Kidney (tissue), 22 donors: ENCODE measurements at places on chromosomes 4 and X. TPM values are rescaled to one million over a fixed set of nuclear protein-coding genes. Genes with fewer than 3 reads are reported as not detected.

DNA sequence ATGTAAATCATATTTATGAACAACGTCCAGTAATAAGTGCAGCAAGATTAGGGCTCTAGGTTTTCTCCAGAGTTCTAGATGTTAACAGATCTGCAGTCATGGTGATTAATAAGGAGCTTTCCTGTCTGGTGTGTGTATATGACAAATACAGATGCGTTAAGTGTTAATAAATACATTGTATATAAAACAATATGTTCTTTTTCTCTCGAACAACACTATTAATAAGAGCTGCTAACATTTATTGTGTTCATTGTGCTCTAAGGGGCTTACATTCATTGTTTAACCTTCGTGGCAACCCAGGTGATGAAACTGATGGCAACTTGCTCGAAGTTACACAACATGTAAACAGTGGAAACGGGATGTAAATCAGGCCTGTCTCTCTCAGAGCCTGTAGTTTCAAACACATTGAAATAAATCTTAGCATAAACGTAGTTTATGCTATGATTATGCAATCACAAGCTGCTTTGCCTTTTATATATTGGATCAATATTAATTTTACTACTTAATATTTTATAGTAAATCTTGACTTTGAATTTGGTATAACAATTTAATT lies 547 bp upstream of the CLGN start:
- DNase-seq, result no peak
- peaks cover 2% of the 10 kb centered on the region for H3K27me3 ChIP-seq
- no peaks in the 10 kb centered on the region for H3K4me1 ChIP-seq
- H3K27ac ChIP-seq, result no peak overlapping the region
- no peaks in the 10 kb centered on the region for H3K36me3 ChIP-seq

DNA sequence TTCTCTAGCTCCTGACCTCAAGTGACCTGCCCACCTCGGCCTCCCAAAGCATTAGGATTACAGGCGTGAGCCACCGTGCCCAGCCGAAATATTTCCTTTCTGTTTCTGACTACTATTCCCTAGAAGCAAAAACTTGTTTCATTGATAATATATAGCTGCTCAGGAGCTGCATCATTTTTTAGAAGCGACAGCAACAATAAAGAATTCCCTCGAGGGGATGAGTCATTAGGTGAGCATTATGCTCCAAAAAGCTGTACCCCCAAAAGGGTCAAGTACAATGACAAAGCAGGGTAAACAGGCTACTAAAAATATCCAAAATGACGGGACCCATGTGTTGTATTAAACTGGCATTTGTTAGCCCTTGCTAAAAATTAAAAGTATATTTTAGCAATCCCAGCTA lies 67.0 kb downstream of the RBM47 start:
- no peaks in the 10 kb centered on the region for H3K27me3 ChIP-seq
- no peak overlapping the region for H3K4me3 ChIP-seq
- H3K27ac ChIP-seq, result peak overlapping the region; percentile 43
- peaks cover 31% of the 10 kb centered on the region for H3K4me1 ChIP-seq
- no peaks in the 10 kb centered on the region for H3K36me3 ChIP-seq
- DNase-seq, result no peak

DNA sequence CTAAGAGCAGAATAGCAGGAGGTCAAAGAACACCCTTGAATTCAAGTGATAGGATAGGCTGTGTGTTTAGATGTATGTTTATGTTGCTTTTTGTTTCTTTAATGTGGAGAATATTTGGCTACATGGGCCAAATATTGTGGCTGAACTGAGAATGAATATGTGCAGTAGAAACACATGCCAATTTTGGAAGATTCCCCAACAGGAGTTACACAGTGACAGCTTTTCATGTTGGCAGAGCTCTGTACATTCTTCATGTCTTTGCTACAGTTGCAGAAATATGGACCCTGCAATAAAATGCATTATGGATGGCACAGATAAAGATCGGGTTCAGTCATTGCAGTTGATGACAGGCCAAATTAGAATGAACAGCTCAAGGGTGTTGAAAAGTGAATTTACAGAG lies 82.8 kb upstream of the SLC4A4 start:
- H3K4me3 ChIP-seq, result no peak overlapping the region
- H3K4me1 ChIP-seq, result no peaks in the 10 kb centered on the region
- no peaks in the 10 kb centered on the region for H3K36me3 ChIP-seq

The BST1 gene
- polyA plus RNA-seq, result 19.0 TPM

DNA sequence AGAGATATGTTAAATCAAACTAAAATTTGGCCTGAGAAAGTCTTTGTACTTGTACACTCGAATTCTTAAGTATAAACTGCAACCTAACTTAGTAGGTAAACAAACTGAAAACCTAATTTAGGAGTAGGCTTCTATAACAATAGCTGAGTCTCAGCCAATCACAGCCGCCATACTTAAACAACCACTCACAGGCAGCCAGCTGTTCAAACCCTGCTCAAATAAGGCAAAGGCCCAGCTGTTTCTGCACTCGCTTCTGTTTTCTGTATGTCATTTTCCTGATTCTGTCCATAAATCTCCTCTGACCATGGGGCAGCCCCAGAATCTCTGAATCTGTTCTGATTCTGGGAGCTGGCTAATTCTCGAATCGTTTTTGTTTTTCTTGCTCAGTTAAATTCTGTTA lies 7.8 kb upstream of the PLS3 start:
- no peaks in the 10 kb centered on the region for H3K4me1 ChIP-seq
- H3K36me3 ChIP-seq, result no peaks in the 10 kb centered on the region
- no peak for DNase-seq
- H3K27ac ChIP-seq, result no peak overlapping the region
- H3K27me3 ChIP-seq, result peaks cover 2% of the 10 kb centered on the region

- no peaks in the 10 kb centered on the region for H3K27me3 ChIP-seq
- no peak for DNase-seq
- peaks cover 2% of the 10 kb centered on the region for H3K36me3 ChIP-seq
- no peak overlapping the region for H3K27ac ChIP-seq
- no peak overlapping the region for H3K4me3 ChIP-seq
- H3K4me1 ChIP-seq, result no peaks in the 10 kb centered on the region
These were observed 21.4 kb downstream of the RRAGB start for GRCh38 chrX:55738969-55739368.

DNA sequence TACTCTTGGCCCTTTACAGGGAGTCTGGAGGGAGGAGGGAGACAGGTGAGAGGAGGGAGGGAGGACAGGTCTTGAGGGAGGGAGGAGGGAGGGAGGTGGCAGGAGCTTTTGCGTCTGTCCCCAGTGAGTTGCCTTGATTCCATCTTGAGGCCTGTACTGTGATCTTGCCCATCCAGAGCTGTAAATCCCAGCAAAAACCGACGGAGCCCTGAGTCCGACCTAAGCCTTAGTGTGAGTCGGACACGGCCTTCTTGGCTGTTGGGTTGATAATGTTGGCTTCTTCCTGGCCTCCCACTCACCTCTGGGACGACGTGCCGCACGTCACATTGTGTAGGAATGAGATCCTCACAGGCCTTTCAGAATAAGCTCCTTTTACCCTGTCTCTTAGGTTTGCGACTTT lies 72.5 kb downstream of the RGS12 start:
- no peak overlapping the region for H3K27ac ChIP-seq
- H3K36me3 ChIP-seq, result no peaks in the 10 kb centered on the region
- no peak overlapping the region for H3K4me3 ChIP-seq
- no peaks in the 10 kb centered on the region for H3K4me1 ChIP-seq
- H3K27me3 ChIP-seq, result no peaks in the 10 kb centered on the region

The TREX2 gene
- 0.67 TPM for polyA plus RNA-seq

The SH3D19 gene
- 13.6 TPM for polyA plus RNA-seq

DNA sequence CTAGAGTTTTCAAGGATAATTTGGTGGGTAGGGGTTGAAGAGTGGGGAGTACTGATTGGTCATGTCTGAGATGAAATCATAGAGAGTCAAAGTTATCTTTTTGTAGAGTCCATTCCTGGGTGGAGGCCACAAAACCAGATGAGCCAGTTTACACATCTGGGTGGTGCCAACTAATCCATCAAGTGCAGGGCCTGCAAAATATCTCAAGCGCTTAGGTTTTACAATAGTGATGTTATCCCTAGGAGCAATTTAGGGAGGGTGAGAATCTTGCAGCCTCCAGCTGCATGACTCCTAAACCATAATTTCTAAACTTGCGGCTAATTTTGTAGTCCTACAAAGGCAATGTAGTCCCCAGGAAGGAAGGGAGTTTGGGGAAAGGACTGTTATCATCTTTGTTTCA lies 988.3 kb upstream of the LCORL start:
- H3K36me3 ChIP-seq, result no peaks in the 10 kb centered on the region
- no peak for DNase-seq
- H3K4me3 ChIP-seq, result no peak overlapping the region
- H3K4me1 ChIP-seq, result no peaks in the 10 kb centered on the region

GRCh38 chr4:103867311-103867710 lies 147.5 kb upstream of the TACR3 start:
- H3K27me3 ChIP-seq, result no peaks in the 10 kb centered on the region
- H3K36me3 ChIP-seq, result no peaks in the 10 kb centered on the region
- H3K4me3 ChIP-seq, result no peak overlapping the region
- H3K27ac ChIP-seq, result no peak overlapping the region
- no peaks in the 10 kb centered on the region for H3K4me1 ChIP-seq

DNA sequence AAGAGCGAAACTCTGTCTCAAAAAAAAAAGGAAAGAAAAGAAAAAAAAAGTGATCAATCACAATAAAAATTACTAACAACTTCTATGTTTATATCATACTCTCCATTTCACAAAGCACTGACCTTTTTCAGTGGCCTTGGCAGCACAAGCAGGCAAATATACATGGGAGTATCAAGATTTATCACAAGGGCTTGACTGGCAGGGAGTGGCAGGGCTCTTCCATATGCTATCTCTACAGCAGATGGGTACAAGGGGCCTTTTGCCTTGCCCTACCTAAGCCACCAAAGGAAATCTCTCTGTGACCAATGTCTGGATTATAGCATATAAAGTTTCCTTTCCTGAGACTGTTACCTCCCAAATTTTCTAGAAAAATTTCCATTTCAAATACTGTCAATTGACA lies 24.4 kb downstream of the TSPAN5 start:
- DNase-seq, result no peak
- H3K27ac ChIP-seq, result no peak overlapping the region
- H3K4me3 ChIP-seq, result no peak overlapping the region
- H3K4me1 ChIP-seq, result peaks cover 4% of the 10 kb centered on the region
- H3K27me3 ChIP-seq, result no peaks in the 10 kb centered on the region

The RBM47 gene
- polyA plus RNA-seq, result 61.5 TPM

DNA sequence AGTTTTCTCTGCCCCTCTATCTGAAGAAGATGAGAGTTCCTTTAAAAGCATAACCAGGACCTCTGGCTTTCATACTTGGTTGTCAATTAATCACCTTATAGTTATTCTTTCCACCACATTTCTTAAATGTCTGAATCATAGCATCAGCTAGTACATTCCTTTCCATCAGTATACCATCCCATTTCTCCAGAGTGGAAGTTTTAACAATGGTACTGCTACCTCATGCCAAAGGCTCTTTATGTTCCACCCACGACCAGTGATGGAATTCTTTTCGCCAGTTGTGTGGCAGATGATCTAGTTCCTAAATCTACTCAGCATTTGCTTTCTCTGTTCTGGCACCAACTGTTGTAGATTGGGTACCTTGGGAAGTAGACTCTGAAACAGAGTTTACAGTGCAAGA lies 379.8 kb downstream of the ZNF674 start:
- DNase-seq, result no peak
- H3K4me1 ChIP-seq, result no peaks in the 10 kb centered on the region
- H3K36me3 ChIP-seq, result no peaks in the 10 kb centered on the region
- H3K4me3 ChIP-seq, result no peak overlapping the region

DNA sequence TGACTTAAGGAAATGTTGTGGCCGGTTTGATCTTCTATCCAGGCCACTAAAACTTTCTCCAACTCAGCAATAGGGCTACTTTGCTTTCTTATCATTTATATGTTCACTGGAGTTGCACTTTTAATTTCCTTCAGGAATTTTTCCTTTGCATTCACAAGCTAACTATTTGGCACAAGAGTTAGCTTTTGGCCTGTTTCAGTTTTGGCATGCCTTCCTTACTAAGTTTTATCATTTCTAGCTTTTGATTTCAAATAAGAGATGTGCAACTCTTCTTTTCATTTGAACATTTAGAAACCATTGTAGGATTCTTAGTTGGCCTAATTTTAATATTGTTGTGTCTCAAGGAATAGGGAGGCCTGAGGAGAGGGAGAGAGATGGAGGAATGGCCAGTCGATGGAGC lies 79.8 kb upstream of the TLL1 start:
- H3K36me3 ChIP-seq, result no peaks in the 10 kb centered on the region
- no peak for DNase-seq
- H3K4me1 ChIP-seq, result no peaks in the 10 kb centered on the region

- no peak overlapping the region for H3K4me3 ChIP-seq
- no peaks in the 10 kb centered on the region for H3K27me3 ChIP-seq
- peaks cover 2% of the 10 kb centered on the region for H3K4me1 ChIP-seq
- no peaks in the 10 kb centered on the region for H3K36me3 ChIP-seq
- no peak for DNase-seq
These were observed 326.5 kb upstream of the GATB start for GRCh38 chr4:152087335-152087734.

DNA sequence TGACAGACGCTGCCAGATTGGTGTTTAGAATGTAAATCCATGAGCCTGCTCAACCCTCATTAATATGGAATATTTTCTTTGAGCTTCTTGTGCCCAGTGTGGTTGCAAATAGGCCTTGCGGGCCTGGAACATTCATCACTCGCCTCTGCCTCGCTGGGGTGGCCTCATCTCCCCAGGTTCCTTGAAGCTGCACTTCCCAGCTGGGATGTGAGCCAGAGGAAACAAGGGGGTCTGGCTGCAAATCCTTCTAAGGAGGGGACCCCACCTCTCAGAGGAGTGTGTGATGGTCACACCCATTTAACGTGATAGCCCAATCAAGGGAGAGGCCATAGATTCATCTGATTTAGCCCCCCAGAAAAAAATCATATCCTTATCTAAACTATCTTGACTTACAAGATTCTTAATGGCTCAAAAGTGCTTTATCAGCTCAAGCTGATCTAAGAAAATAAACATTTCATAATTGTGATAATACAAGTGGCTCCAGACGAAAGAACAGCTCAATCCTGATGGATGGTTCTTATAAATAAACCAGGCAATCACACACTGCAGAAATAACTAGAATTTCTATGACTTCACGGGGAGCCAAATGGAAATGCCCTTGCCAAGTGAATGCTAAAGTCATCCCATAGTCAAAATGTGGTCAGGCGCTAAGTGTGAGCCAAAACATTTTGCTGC lies 189.9 kb downstream of the PTTG2 start:
- H3K36me3 ChIP-seq, result no peaks in the 10 kb centered on the region
- DNase-seq, result no peak
- H3K27me3 ChIP-seq, result no peaks in the 10 kb centered on the region
- no peak overlapping the region for H3K4me3 ChIP-seq
- H3K4me1 ChIP-seq, result peaks cover 3% of the 10 kb centered on the region
- H3K27ac ChIP-seq, result no peak overlapping the region

The TRAM1L1 gene
- polyA plus RNA-seq, result 7.2 TPM

DNA sequence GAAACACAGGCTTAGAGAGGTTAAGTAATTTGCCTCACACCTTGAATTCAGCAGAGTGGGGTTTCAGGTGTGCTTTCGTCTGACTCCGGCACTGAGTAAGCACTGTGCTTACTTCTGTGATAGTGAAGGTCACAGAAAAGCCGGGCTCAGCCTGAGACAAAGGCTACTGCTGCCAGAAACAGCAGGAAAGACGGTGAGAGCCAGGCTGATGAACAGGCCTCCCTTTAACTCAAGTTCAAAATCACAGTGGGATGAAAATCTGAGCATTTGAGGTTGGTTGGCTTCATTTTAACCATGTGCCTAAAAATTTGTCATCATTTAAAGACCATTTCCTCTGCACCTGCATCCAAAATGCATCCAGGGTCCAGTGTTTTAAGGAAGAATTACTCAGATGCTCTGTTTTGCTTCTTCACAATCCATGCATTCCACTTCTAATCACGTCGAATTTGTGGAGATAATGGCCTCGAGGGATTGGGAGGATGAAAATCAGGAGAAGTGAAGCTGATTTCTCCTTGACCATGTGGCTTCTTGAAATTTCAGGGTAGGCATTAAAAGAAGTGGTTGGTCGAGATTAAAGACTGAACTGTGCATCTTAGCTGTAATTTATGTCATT lies 121.2 kb upstream of the LNX1 start:
- no peaks in the 10 kb centered on the region for H3K27me3 ChIP-seq
- no peak overlapping the region for H3K4me3 ChIP-seq
- DNase-seq, result no peak
- H3K27ac ChIP-seq, result no peak overlapping the region
